ENCODE measurements at places on chromosomes 6 and 20.

DNA sequence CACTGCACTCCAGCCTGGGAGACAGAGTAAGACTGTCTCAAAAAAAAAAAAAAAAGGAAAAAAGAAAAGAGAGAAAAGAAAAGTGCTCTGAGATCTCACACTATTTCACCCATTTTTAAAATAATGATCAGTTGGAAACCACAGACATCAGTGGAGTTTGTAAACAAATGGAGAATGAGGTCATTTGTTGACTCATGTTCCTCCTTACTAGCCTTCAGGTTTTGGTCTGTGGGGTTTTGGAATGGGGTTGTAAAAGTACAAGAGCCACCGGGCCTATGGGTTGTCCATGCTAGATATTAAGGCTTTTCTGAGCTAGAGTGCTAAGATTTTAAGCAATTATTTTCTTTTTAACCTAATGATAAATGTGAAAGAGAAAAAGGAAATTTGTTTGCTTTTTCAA is 104.4 kb upstream of the PRL start:
- DNase-seq, result no peak

GRCh38 chr6:106124015-106124414 is 37.9 kb downstream of the PRDM1 start:
- DNase-seq, result no peak

GRCh38 chr6:16409531-16410441 is 171.4 kb downstream of the GMPR start:
- no peak for DNase-seq

DNA sequence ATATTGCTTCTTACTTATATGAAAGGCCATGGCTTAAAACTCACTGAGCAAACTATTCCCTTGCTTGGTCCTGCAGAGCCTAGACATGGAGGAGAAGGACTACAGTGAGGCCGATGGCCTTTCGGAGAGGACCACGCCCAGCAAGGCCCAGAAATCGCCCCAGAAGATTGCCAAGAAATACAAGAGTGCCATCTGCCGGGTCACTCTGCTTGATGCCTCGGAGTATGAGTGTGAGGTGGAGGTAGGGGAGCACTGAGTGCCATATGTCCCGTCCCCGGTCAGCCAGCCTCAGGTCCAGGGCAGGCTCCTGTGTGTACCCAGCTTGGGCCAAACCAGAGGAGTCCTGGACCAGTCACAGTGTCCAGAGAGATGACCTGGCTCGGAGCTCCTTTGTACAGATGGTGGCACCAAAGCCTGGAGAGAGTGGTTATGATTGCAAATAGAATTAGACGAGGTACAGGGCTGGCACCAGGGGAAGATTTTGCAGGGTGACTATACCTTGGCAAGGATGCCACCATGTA is 21.0 kb downstream of the EPB41L1 start:
- DNase-seq, result no peak

DNA sequence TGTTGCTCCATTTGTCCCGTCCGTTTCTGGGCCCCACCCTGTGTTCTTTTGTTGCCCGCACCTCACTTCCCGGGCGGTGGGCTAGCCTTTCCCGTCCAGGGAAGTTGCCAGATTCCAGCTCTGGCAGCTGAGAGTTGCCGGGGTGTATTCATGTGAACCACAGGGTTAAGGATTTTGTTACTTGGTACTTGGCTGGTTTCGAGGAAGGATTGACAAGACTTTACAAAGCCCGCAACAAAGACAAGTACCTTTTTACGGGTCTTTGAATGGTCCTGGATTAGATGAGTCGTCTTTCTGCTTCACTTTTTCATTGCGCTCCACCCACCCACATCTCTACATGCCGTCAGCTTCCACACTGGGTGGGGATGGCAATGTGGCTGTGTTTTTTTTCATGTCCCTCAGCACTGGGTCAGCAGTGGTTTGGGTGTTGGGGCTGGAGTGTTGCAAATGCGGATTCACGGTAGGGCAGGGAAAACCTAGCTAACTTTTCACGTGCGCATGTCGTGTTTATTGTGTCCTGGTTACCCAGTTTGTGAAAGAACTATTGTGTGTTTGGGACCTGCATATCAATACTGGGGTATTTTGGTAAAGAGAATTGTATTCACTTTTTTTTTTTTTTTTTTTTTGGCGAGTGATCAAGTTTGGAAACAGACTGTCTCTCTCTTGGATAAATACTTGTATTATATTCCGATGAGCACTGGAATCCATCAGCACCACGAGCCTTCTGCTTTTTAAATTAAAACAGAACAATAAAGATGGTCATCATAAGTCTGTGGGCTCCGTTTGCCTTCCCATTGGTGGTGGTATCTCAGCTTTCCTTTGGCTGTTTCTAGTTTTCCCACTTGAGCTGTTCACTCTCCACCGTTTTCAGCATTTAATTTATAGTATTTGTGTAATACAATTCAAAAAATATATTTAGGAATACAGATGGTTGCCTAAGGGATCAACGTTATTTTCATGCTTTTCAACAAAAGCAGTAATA is 1.2 kb downstream of the DUSP22 start:
- DNase-seq, result no peak

DNA sequence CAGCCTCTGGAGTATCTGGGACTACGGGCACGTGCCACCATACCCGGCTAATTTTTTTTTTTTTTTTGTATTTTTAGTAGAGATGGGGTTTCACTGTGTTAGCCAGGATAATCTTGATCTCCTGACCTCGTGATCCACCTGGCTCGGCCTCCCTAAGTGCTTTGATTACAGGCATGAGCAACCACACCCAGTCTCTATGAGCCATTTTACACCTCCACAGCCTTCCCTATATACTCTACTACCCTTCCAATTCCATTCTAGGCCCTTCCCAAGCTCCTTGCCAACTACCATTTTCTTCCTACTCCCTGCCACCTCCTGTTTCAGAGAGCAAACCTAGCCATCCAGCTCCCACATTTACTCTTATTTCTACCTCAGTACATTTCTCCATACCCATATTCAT is 7.7 kb upstream of the HLA-DMA start:
- DNase-seq, result no peak

- DNase-seq, result no peak
Measured at GRCh38 chr6:120965814-120966213, 368.5 kb downstream of the TBC1D32 start.

GRCh38 chr6:32882879-32883250 is 28.9 kb downstream of the PSMB9 start:
- no peak for DNase-seq
